Left ventricle myocardium superior (tissue), 1 donor: ENCODE measurements at places on chromosomes 2 and 18. TPM values are rescaled to one million over a fixed set of nuclear protein-coding genes. Genes with fewer than 3 reads are reported as not detected.

DNA sequence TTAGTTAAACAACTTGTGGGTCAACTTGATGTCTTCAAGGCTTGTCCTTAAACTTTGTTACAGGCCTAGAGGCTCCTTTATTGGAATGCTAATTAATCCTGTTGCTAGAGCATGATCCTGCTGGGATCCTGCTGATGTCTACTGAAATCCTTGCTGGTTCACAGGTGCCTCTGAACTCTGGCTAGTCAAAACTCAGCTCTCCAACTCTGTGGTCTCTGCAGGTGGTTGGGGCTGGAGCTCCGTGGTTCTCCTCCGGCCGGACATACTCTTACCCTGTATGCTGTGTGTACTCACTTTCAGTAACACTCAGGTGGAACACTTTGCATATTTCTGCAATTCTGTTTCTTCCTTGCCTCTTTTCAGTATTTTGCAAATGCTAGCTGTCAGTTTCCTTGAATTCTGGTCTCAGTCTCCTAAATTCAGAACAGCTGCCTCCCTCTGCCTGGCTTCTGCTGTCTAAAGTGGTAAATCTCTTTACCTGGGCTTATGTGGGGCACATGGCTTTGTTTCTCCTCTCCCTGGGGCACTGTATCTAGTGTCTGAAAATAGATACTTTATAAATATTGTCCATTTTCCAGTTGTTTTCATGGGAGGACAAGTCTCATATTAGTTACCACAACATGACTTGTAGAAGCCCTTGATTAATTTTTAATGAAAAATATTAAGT is 113.0 kb downstream of the ATP9B start:
- no peak for DNase-seq

GRCh38 chr2:216888887-216889622 is 29.2 kb upstream of the TNP1 start:
- DNase-seq: peak; percentile 49

GRCh38 chr2:17740203-17740602 is 13.4 kb downstream of the SMC6 start:
- DNase-seq: no peak

DNA sequence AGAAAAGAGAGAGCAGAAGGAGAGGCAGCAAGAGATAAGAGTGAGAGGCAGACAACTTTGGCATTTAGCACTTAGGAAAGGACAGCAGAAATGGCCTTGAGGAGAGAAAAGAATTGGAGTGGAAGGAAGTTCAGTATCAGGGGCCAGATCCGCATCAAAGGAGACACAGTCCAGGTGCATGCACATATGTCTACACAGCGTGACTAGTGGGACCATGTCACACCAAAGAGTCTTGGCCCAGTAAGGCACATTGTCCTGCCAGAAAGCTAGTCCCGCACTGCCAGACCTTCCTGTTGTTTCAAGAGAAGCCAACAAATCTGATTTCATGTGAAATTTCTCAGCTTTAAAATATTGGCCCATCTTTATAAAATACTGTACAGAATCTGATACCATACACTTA is 8.5 kb upstream of the STK39 start:
- no peak for DNase-seq

Gene TMEM17
- total RNA-seq: 1.4 TPM

Gene OTOS
- not detected for total RNA-seq

Gene KLHL41
- total RNA-seq: 168 TPM

Gene EN1
- total RNA-seq: not detected
